ENCODE measurements at places on chromosomes 6 and 20. TPM values are rescaled to one million over a fixed set of nuclear protein-coding genes. Genes with fewer than 3 reads are reported as not detected.

The DYNLRB1 gene
- total RNA-seq = 82.4 TPM

GRCh38 chr6:37176268-37177076, 6.5 kb downstream of the PIM1 start:
- DNase-seq = no peak

GRCh38 chr6:142485256-142485655, 183.4 kb downstream of the ADGRG6 start:
- DNase-seq = peak; percentile 76

DNA sequence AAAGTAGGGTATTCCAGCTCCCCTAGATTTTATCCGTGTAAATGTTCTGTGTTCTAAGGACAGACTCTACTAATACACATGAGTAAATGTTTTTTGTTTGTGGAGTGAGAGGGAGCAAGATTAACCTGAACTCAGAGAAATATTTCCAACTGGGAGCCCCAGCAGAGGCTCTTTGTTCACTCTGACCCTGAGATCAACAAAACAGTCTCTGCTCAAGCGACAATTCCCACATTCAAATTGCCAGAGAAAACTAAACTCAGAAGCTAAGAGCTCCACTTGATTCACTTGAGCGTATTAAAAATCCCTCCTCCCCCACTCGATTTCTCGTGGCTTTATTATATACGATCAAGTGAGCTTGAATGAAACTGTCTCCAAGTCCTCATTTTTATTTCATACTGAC, 413.9 kb upstream of the JARID2 start:
- no peak for DNase-seq

The PEX3 gene
- total RNA-seq = 13.3 TPM

DNA sequence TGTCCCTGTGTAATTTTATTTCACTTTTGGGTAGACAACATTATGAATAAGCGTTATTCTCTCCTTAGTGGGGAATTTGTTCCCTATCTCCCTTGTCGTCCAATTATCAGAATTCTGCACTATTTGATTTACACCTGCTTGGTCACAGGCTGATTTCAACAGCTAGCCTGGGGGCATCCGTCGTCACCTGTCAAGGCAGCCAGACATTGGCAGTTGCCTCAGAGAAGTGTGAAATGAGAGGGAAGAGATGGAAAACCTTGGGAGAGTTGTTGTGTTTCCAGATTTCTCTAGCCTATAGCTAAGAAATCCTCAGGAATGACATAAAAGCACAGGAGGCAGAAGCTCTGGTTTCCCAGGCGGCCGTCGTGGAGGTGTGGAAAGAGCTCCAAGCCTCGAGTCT, 891 bp upstream of the GHRH start:
- DNase-seq = no peak

Measured in IMR-90 (cell line).